ENCODE measurements at places on chromosomes 3 and 15. TPM values are rescaled to one million over a fixed set of nuclear protein-coding genes. Genes with fewer than 3 reads are reported as not detected.

The NBEAL2 gene
- 75.6 TPM for total RNA-seq

The GP5 gene
- not detected for total RNA-seq

The IL5RA gene
- not detected for total RNA-seq

The ATP13A5 gene
- total RNA-seq = not detected

The CDC25A gene
- total RNA-seq = 8.9 TPM
